ENCODE measurements at places on chromosomes 4 and X.

- DNase-seq, result no peak
- no peaks in the 10 kb centered on the region for H3K36me3 ChIP-seq
- H3K4me1 ChIP-seq, result no peaks in the 10 kb centered on the region
- no peak overlapping the region for H3K27ac ChIP-seq
These were observed 4.9 kb upstream of the TMEM33 start for GRCh38 chr4:41930139-41930831.

DNA sequence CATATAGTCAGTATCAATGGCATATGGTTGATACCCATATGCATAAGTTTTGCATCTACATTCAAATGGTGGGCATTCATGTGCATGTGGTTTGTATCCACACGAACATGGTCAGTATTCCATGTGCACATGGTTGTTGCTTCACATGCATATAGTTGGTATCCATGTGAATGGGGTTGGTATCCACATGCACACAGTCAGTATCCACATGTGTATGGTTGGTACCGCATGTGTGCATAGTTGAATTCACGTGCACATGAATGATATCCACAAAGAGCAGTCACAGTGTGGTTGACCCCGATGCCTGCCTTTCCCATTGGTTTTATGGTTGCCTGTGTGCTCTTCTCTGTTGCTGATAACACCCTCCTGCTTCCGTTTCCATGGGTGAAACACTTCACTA, 427.9 kb downstream of the STIM2 start:
- H3K36me3 ChIP-seq, result no peaks in the 10 kb centered on the region
- H3K4me3 ChIP-seq, result no peak overlapping the region
- no peaks in the 10 kb centered on the region for H3K27me3 ChIP-seq
- no peak for DNase-seq
- H3K27ac ChIP-seq, result no peak overlapping the region
- H3K4me1 ChIP-seq, result peaks cover 10% of the 10 kb centered on the region

DNA sequence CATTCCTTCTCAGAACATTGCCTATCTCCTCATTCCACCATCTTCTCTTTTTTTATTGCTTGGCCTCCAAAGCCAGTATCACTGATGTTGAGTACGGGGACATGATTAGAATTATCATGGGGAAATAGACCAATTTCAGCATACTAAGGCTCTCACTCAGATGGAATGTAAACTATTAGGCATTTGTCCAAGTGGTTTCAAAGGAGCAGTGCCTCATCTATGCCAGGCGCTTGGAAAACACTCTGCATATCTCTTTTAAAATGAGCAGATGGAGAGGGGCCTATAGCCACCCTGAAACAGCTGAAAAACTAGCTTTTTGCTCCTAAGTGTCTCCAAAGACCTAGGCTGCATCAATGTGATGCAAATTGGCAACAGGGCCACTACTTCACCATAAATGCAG, 150.8 kb upstream of the DIPK2B start:
- H3K27ac ChIP-seq, result no peak overlapping the region
- no peak for DNase-seq
- no peaks in the 10 kb centered on the region for H3K36me3 ChIP-seq

DNA sequence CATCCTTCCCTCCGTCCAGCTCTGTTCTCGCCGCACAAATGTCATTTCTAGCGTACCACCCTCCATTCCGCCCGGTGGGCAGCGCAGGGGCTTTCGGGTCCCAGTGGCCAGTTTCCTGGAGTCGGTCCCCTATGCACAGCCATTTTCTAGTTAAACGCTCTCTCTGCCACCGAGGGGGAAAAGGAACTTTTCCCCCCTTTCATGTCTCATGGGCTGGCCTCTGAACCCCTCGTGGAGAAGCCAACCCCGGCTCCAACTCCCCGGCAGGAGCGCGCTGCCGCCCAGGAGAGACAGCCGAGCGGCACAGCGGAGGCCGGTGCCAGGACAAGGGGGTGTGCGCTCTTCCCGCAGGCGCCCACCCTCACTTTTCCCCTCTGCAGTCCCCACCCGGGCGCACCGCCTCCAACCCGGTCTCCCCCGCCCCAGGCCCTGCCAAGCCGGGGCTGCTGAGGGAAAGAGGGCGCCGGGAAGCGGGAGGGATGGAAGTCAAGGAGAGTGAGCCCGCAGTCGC, 662 bp downstream of the APBB2 start:
- H3K27ac ChIP-seq, result no peak overlapping the region
- H3K4me3 ChIP-seq, result peak overlapping the region; percentile 86
- peaks cover 10% of the 10 kb centered on the region for H3K4me1 ChIP-seq
- H3K36me3 ChIP-seq, result no peaks in the 10 kb centered on the region
- peaks cover 15% of the 10 kb centered on the region for H3K27me3 ChIP-seq

- H3K27me3 ChIP-seq, result no peaks in the 10 kb centered on the region
- no peak overlapping the region for H3K27ac ChIP-seq
- no peak overlapping the region for H3K4me3 ChIP-seq
- H3K36me3 ChIP-seq, result no peaks in the 10 kb centered on the region
- DNase-seq, result peak; percentile 51
These were observed 1279.7 kb upstream of the ADGRL3 start for GRCh38 chr4:59920416-59920815.
